Activated CD8-positive, alpha-beta T cell treated with anti-CD3 and anti-CD28 coated beads for 36 hours (primary cell): ENCODE measurements at places on chromosomes 7 and 10.

DNA sequence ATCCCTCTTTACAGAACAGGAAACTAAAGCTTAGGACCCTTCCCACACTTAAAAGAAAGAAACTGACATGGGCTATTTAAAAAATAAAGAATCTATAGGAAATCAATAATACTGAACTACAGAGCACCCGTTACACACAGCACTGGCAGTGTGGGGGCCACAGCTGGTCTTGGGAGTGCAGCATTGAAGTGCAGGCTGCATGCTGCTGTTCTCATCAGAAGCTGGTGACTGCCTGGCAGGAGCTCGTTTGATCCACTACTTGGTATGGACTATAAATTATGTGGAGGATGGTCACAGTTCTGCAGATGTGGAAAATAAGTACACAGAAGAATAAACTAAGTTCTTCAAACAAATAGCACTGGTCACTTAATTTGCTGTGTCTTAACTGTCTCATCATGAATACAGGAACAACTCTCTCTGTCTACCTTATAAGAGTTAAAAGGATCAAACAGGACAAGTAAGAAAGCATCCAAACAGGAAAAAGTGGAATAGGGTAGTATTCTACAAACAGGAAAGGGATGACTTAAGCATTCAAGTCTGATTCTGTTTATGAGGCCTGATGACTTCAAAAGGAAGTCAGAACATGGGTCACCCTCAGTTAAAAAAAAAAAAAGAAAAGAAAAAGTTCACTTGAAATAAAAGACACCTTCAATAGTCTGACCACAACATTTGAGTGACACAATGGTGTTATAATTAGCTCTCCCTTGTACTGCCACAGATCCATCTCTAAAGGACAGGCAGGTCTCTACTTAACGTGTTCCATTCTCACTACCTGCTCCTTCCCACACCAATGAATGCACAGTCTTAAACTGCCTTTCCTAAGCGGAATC lies 21.0 kb downstream of the DOCK4 start:
- H3K36me3 ChIP-seq, result no peaks in the 10 kb centered on the region
- no peak for DNase-seq
- no peaks in the 10 kb centered on the region for H3K4me1 ChIP-seq
- no peak overlapping the region for H3K4me3 ChIP-seq

GRCh38 chr10:50316695-50317648 lies 65.7 kb upstream of the ASAH2 start:
- no peaks in the 10 kb centered on the region for H3K27me3 ChIP-seq
- H3K4me3 ChIP-seq, result no peak overlapping the region
- H3K36me3 ChIP-seq, result peaks cover 18% of the 10 kb centered on the region
- no peak overlapping the region for H3K27ac ChIP-seq

DNA sequence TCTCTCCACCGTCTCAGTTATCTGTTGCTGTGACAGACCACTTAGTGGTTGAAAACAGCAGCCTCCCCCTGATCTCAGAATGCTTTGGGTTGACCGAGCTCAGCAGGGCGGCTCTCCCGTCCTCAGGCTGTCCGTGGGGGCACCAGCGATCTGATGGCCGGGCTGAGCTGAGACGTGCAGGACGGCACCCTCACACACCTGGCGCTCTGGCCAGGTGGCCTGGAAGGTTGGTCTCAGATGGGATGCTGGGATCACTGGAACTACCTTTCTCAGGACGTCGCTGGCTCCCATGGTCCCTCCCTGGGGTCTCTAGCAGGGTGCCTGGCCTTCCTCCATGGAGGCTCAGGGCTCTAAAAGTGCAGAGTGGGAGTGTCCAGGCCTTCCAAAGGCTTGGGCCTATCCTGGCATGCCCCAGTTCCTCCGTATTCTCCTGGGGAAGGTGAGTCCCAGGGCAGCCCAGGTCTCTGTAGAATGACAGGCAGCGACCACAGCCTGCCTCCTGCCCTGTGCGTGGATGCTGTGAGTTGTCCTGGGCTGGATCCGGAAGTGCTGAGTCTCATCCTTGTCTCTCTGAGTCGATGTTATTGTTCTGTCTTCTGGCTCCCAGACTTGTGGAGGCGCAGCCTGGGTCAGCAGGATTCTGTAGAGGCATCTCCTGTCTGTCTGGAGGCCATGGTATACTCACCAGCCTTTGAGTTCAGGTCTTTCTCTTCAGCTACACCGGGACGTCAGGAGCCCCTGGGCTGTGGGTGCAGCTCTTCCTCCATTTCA lies 12.2 kb upstream of the PWWP2B start:
- no peak for DNase-seq
- H3K4me1 ChIP-seq, result peaks cover 10% of the 10 kb centered on the region
- no peak overlapping the region for H3K4me3 ChIP-seq

DNA sequence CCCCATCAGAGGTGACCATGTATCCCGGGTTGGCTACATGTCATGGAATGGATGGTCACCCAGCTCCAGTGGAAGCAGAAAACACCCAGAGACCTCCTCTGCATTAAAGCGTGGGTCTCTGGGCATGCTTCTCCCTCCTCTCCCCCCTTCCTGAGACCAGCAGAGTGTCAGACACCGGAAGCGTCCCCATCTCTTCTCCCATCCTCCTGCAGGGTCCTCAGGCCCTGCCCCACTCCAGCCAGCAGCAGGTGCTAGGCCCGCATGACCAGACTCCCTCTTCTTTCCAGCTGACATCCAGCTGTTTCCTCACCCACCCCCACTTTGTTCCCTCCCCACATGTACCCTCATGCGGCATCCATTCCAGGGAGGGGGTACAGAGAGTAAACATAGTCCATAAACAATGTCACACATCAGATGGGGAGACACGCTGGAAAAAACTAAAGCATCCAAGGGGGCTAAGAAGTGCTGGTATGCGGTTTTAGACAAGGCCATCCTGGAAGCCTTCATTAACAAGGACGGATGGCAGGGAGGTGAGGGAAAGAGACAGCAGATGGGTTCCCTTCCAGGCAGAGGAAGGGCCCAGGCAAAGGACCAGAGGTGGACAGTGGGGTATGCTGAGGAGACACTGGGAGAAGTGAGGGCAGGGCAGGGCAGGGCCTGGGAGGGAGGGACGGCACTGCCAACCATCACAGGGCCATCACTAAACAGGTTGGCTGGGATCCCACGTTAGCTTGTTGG lies 12.5 kb upstream of the SLC18A3 start:
- H3K27ac ChIP-seq, result no peak overlapping the region
- no peaks in the 10 kb centered on the region for H3K4me1 ChIP-seq
- H3K36me3 ChIP-seq, result no peaks in the 10 kb centered on the region
- H3K4me3 ChIP-seq, result no peak overlapping the region

DNA sequence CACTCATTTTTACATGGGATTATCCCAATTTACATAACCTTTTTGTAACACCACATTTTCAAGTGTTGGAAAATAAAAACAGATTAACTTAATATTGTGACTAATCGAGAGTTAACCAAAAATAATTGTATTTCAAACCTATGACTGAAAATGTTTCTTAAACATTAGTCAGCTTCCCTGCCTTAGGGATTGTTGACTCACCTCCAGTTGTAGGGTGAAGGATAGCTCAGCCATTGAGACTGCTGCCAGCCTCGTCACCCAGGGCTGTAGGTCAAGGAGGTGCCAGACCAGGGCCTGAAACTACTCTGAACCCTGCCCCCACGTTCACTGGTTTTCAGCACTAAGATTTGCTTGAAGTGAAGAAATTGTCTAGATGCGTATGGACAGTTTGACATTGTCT lies 351.2 kb downstream of the GFRA1 start:
- no peak for DNase-seq
- H3K27me3 ChIP-seq, result no peaks in the 10 kb centered on the region
- no peak overlapping the region for H3K4me3 ChIP-seq
- H3K27ac ChIP-seq, result no peak overlapping the region

DNA sequence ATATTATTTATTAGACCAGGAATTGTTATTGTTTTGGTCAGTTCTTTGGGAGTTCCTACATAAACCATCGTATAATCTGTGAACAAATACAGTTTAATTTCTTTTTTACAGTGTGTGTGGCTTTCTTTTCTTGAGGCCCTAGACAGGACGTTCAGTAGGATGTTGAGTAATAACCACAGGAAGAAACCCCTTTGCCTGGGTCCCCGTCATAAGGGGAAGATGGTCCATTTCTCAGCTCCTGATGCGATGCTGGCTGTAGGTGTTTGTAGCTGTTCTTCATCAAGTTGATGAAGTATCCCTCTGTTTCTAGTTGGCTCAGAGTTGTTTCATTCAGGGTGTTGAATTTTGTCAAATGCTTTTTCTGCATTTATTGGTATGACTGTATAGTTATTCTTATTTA lies 219.7 kb upstream of the ADARB2 start:
- no peak overlapping the region for H3K4me3 ChIP-seq
- no peak overlapping the region for H3K27ac ChIP-seq

GRCh38 chr10:35329520-35329919 lies 6.8 kb upstream of the CCNY start:
- no peaks in the 10 kb centered on the region for H3K27me3 ChIP-seq
- H3K4me3 ChIP-seq, result no peak overlapping the region
- H3K36me3 ChIP-seq, result peaks cover 13% of the 10 kb centered on the region

GRCh38 chr7:148633761-148634160 lies 43.2 kb downstream of the C7orf33 start:
- no peak for DNase-seq
- H3K27ac ChIP-seq, result no peak overlapping the region
- no peak overlapping the region for H3K4me3 ChIP-seq
- peaks cover 2% of the 10 kb centered on the region for H3K36me3 ChIP-seq

DNA sequence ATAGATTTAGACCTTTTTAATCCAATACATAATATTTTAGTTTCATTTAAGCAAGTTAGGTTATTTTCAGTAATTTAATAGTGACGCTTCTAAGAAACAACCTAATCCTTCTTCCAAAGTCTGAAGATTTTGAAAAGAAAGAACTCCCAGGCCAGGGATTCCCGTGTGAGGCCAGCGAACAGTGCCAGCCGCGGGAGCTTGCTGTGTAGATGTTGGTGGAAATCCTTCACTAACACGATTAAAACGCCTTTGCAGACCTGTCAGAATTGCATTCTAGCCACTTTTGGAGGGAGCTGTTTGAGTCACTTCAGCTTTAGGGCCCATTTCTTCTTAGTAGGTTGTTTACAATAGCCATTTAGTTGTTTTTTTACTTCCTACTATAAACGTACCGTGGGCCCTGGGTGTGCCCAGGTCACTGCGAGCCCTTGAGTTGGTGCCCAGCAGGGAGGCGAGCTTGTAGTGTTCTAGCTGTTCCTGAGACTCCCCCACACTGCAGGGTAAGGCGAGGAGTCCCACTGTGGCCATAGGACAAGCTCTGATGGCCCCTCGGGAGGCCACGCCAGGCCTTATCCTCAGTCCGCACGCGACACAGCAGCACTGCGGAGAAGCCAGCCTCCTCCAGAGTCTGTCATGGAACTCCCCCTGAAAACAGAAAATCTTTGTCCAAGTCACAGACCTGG lies 32.3 kb downstream of the PPP2R2D start:
- H3K4me3 ChIP-seq, result no peak overlapping the region
- peaks cover 22% of the 10 kb centered on the region for H3K36me3 ChIP-seq
- H3K27ac ChIP-seq, result no peak overlapping the region
- H3K27me3 ChIP-seq, result no peaks in the 10 kb centered on the region
- no peak for DNase-seq

DNA sequence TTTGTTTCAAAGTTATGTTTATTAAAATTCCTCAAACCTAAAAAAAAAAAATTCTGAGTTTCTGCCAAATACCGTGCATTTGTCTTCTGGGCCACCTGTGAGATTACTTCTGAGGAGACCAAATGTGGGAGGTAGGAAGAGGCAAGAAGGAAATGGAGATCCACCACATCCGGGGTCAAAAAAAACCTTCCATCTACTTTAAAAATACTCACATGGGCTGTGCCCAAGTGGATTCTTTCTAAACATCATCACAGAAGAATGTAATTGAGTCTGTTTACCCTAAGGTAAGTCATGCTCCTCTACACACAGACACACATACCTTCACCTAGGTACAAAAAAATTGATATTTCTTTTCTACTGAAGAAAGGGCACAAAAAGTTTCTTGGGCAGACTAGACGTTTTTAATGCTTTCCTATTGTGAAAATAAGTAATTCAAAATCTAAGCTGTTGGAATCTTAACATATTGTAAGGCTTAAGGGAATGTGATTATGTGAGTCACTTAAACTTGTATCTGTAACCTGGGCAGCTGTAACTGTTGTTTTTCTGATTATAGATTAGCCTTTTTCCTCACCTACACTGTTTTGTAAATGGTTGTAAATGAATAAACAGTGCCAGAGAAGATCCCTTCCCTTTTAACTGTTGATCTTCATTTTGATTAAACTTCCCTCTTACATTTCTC lies 19.1 kb upstream of the SPOCK2 start:
- H3K36me3 ChIP-seq, result peaks cover 40% of the 10 kb centered on the region
- H3K4me1 ChIP-seq, result peaks cover 70% of the 10 kb centered on the region
- peak overlapping the region; percentile 69 for H3K4me3 ChIP-seq
- peak overlapping the region; percentile 86 for H3K27ac ChIP-seq

DNA sequence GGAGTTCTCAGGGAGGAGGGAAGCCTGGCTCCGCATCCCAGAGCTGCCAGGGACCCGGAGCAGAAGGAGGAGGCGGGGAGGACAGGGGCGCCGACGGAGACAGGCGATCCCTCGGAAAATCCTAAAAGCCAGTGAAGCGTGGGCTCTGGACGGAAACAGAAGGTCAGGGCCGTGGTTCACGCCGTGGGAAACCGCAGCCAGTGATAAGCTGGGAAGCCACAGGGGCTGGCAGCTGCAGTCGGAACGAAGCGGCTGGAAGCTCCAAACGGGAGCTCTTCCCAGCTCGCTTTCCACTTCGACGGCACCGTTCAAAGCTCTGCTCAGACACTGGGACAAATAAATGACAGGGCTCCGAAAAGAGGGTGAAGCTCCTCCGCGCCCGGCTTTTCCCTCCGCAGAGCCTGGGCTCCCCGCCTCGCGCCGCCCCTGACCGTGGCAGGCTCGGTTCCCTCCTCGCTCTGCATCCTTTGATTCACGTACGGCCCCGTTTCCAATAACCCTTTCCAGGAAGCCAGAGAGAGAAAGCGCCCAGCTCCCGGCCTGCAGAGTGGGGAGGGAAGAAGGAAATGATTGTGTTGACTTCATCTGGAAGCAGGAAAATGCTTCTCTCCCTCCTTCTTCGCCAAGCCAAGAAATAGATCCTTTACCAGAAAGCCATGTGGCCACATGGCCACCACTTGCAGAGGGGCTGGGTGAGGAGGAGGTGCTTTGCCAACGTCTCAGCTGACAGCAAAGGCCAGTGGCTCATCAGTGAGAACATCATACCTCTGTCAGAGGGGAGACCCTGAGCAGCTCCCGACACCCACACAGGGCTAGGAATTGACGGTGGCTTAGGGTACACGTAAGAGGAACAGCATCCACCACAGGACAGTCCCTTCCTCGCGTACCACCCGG lies 57.4 kb downstream of the ADRB1 start:
- peak overlapping the region; percentile 52 for H3K4me3 ChIP-seq
- H3K36me3 ChIP-seq, result no peaks in the 10 kb centered on the region
- no peak overlapping the region for H3K27ac ChIP-seq
- peaks cover 42% of the 10 kb centered on the region for H3K4me1 ChIP-seq
- peak; percentile 36 for DNase-seq

DNA sequence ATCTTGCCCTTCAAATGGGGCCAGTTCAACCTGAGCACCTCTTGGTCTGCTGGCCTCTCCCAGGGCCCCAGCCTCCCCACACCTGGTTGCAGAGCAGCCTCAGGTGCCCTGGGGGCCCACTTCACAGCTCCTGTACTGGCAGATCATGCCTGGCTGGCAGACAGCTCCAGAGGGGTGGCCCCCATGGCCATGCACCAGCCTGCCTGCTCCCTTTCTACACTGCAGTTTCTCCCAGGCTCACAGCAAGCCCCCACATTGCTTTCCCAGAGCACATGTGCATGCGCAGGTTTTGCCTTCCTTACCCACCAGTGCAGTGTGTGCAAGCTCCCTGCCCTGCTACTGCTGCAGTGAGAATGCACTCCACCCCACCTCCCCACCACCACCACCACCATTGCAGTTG lies 9.8 kb upstream of the MIOS start:
- H3K36me3 ChIP-seq, result peaks cover 11% of the 10 kb centered on the region
- no peaks in the 10 kb centered on the region for H3K27me3 ChIP-seq
- no peak for DNase-seq
- no peak overlapping the region for H3K27ac ChIP-seq
- H3K4me1 ChIP-seq, result no peaks in the 10 kb centered on the region
